ENCODE measurements at places on chromosomes 12 and 14.

- DNase-seq: no peak
Measured at GRCh38 chr12:18340786-18341185, 79.5 kb downstream of the PIK3C2G start.

DNA sequence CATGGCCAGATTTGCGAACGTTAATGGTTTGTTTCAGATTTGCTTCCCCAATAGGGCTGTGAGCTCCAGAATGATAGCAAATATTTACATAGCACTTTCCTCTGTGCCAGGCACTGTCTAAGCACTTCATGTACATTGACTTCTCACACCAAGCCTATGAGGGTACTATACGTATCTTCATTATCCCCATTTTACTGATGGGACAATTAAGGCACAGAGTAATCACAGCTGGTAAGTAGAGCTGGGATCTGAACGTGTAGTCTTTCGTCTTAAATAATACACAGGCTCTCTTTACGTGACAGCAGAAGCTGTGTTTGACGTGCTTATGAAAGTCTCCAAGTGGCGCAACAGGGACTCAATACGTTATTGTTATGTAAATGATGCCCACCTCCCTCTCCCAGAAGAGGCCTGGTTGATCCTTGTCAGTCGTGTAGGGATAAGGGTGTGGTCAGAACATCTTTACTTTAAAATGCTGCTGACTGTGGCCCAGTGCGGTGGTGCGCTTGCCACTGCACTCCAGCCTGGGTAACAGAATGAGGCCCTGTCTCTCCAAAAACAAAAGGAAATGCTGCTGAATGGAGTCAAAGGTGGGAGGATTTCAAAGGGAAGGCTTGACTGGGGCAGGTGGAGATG is 66.3 kb upstream of the TCL1B start:
- no peak for DNase-seq

- no peak for DNase-seq
Measured at GRCh38 chr12:53476769-53477209, 22.5 kb downstream of the MAP3K12 start.

- DNase-seq: no peak
Measured at GRCh38 chr12:76186131-76186906, 101.8 kb upstream of the NAP1L1 start.

DNA sequence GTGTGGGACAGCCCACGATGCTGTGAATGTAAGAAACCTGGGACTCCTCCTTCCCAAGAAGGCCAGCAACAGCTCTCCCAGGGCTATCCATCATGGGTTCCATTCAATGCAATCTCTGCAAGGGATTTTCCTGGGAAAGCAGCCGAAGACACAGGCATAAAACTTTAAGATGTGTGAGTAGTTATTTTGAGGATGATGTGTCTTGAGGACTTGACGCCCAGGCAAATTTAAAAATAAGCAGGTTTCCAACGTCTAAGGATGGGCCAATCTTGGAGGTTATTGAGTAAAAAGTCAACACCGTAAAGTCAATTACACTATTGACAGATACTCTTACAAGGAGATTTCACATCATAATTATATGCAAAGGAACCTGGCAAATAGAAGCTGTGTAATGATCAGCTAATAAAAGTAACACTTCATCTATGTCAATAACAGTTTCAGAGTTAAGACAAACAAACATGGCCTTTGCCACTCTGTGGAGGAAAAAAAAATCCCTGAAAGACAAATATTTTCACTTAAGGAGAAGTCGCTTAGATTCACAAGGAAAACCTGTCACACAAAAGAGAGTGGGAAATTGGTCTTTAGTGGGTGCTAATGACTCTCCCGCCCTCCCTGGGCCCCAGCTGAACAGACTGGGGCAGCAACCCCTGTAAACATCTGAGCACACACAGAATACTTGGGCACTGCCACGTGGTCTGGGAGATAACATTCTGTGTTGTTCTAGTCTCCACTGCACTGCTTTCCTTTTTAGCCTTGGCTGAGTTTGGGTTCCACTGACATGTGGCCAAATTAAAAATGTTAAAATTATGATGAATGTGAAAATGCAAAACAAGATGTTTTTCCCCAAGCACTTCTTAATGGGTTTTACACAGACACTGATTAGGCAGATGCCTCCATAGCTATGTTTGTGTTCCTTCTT is 240.9 kb downstream of the FOXN3 start:
- DNase-seq: peak; percentile 18

GRCh38 chr14:91963465-91963864 is 16.0 kb upstream of the FBLN5 start:
- no peak for DNase-seq

- no peak for DNase-seq
Measured at GRCh38 chr14:72751276-72752033, 142.4 kb downstream of the DPF3 start.

DNA sequence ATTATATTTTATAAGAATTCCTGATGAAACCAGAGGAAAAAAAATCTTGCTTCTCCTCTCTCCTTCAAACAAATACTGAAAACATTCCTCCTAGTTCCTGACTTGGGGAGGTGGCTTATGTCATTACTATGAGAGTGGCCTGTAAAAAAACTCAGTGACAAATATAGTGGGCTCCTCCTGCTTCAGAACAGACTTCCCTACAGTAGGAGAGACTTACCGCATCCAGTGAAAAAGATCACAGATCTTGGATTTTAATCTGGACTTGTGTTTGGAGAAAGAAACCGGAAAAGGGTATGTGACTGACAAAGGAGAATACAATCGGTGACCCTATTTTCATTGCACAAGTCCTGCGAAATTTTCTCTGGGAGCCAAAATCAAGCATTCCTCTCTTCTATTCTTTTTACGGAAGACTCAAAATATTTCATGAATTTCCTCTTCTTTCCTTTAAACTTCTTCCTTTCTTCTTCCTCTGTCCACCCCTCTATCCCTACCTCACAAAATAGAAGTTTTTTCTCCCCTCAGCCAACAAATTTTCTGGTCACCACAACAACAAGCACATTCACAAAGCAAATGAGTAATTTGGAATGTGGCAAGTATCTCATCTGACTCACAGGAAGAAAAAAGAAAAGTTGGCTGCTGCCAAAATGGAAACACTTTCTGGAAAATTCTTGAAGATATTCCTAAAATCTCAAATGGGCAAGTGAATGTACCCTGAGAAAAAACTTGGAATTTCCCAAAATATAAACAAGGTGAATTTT is 185.1 kb upstream of the CDKN3 start:
- no peak for DNase-seq

GRCh38 chr12:51820526-51821439 is 27.7 kb downstream of the FIGNL2 start:
- peak; percentile 43 for DNase-seq

- DNase-seq: no peak
Measured at GRCh38 chr14:98489115-98489514, 782.9 kb downstream of the BCL11B start.

DNA sequence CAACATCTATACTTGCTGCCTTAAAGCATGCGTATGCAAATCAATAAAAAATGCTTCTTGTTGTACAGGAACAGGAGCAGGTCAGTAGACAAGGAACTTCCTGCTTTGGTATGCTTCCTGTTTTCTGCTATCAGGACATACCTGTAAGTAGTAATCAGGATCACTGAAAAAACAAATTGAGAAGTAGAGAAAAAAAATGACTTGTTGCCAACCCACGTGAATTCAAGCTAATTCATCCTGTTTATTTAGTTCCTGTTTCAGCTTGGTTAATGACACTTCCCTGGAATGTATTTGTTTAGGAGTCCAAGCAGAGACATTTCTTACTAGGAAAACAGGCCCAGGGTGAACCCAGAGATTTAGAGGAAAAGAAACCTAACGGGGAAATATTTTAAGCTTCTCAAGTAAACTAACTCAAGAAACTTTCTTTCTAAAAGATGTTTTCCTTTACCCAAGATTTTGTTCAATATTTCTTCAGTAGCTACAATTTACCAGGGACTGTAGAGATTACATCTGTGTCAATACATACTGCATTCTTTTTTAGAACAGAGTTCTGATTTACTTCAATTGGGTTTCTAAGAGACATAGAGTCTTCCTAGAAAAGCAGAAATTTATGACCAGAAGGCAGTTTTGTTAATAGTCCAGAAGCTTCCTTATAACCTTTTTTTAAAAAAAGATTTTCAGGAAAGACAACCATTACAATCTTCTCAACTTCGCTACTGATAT is 124.2 kb downstream of the PAWR start:
- DNase-seq: no peak

DNA sequence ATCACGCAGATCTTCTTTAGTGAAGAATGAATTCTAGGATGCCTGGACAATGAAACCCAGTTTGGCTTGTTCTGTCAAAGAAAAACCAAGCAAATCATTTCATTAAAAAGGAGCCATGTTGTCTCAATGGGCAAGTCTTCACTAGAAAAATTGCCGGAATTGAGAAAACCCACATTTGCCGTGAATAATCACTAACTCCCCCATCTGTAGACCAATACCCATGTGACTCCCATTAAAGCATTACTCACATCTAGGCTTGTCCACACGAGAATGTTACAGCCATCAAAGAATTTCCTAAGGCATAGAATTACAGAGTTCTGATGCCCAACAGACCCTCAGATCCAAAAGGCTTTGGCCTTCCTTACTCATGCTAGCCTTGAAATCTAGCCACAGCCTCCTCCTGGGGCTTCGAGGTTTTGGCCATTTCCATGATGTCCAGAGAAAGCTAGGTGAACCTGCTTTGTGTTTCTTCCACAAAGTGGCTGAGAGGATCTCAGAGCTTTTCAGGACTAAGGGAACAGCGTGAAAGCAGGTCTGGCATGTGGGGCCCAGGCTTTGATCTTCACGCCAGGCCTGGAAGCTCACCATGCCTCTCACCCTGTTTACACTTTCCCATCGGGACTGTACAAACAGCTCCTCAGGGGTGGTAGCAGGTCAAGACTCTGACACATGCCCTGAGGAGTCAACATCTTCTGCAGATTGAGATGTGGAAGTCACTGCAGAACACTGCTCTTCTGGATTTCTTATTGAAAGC is 12.1 kb downstream of the SLC7A8 start:
- no peak for DNase-seq

- no peak for DNase-seq
Measured at GRCh38 chr14:100710826-100711462, 15.7 kb upstream of the DLK1 start.

GRCh38 chr12:11576104-11576503 is 73.4 kb upstream of the ETV6 start:
- DNase-seq: no peak

DNA sequence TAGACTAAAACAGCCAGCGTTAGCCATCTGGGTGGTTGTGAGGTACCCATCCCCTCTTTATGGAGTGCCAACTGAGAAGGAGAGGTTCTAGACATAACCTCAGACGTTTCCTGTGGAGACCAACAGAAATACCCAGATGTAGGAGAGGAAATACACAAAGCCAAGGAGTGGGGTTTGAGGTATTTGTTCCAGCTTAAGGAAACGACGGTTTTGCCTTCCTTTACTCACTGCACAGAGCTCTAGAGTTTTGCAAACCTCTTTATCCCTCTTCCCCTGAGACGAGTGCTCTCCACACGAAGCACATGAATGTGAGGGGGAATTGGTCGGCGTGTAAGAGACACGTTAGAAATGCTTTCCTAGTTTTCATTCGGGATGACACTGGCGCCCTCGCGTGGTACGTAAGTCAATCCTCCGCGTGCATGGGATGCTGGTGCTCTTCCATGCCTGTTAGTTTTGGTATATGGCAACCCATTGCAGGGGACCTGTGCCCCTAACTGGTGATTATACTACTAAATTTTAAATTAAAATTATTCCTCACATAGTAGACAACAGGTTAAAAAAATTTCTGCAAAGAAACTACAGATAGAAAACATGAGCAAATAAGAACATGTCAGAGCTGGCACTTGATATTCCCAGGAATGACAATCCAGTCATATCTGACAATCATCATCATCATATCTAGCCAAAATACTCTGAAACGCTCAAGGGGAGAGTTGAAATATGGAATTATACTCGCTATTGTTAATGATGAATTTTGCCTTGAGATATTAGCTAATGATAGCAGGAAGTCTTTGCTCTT is 121.7 kb downstream of the PPM1H start:
- DNase-seq: no peak

DNA sequence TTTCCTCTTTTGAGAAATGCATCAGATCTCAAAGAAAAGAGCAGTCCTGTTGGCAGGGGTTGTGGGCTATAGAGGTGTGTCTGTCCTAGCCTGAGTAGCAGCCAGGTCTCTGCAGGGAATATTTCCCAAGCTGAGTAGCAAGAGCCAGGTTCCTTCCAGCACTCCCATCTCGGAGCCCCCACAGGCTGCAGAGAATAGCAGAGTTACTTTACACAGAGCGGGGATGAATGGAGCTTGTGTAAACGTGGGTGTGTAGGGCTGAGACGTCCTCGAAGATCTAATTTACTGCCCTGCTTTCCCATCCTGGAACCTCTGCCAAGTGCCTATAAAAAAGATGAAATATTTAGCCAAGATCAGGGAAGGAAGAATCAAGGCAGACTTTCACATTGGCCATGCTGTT is 156.6 kb downstream of the TSPAN9 start:
- no peak for DNase-seq

DNA sequence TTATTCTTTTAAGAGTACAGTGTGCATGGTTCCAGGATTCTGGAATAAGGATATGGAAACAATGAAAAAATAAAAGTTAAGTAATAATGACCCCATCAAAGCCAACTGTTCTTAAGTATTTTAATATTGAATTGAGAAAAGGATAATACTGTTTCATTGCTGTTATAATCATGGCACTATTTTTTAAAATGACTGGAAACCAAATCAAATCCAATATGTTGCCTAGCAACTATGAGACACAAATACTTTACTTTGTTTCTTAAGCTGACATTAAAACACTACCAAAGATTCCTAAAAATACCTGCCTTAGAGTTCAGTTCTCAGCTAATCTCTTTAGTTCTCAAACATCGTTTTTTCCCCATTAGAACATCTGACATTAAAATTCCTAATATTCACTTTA is 66.4 kb upstream of the OTOGL start:
- DNase-seq: no peak

DNA sequence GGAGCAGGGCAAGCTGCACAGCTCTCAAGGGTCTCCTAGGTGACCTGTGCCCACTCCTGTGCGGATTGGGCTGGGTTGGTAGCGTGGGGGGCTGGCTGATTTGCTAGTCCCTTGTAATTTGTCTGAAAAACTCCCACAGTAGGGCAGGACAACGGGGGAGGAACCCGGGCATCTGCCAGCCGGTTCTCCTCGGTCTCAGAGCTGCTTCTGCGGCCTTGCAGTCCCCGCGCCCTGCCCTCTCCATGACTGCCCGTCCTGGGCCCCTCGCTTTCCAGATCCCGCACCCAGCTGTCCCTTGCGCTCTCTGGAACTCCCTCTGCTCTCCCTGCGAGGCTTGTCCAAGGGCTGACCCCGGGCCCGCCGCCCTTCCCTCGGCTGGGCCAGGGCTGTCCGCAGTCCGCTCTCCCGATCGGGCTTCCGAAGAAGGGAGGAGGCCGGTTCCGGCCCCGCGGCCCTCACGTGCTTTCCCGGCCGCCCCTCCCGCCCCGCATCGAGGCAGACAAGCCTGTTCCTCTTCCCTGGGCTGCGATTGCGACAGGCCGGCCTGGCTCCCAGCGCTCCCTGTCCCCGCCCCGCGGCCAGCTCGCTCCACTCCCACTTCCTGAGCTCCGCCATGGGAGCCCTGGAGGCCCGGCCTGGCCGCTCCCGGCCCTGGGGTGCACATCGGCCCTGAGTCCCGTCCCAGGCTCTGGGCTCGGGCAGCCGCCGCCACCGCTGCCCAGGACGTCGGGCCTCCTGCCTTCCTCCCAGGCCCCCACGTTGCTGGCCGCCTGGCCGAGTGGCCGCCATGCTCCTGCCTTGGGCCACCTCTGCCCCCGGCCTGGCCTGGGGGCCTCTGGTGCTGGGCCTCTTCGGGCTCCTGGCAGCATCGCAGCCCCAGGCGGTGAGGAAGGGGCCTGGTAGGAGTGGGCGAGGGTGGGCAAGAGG is at the start of gene LTBR:
Gene LTBR (plus strand): TSS at position 591 of the 927 bp plus-strand sequence. CDS start 197 bp downstream, at position 788.
- no peak for DNase-seq

All from NCI-H1105 treated with DMSO at 0.1 percent for 48 hours (cell line).